ENCODE measurements at places on chromosomes 1 and 21. TPM values are rescaled to one million over a fixed set of nuclear protein-coding genes. Genes with fewer than 3 reads are reported as not detected.

The LHX8 gene
- polyA plus RNA-seq: 0.77 TPM

The SH3BGR gene
- polyA plus RNA-seq: 16.6 TPM

The OR2T29 gene
- polyA plus RNA-seq: not detected

DNA sequence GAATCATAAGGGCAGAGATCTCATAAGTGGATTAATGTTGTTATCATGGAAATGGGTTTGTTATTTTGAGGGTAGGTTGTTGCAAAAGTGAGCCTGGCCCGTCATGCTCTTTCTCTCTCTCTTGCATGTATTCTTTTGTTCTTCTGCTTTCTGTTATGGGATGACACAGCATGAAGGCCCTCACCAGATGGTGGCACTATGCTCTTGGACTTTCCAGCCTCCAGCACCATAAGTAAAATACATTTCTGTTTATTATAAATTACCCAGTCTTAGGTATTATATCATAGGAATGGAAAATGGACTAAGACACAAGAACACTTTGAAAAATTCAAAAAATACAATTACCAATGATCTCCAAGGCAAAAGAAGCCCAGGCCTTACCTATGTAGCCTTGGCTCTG, 676.1 kb downstream of the PTPRU start:
- no peaks in the 10 kb centered on the region for H3K27me3 ChIP-seq
- no peaks in the 10 kb centered on the region for H3K36me3 ChIP-seq
- no peak for DNase-seq
- no peak overlapping the region for H3K4me3 ChIP-seq
- no peak overlapping the region for H3K27ac ChIP-seq
- H3K4me1 ChIP-seq: no peaks in the 10 kb centered on the region

GRCh38 chr1:19769211-19769932, 30.3 kb downstream of the TMCO4 start:
- H3K4me3 ChIP-seq: no peak overlapping the region
- no peaks in the 10 kb centered on the region for H3K27me3 ChIP-seq
- DNase-seq: no peak
- H3K4me1 ChIP-seq: peaks cover 10% of the 10 kb centered on the region
- H3K36me3 ChIP-seq: no peaks in the 10 kb centered on the region

DNA sequence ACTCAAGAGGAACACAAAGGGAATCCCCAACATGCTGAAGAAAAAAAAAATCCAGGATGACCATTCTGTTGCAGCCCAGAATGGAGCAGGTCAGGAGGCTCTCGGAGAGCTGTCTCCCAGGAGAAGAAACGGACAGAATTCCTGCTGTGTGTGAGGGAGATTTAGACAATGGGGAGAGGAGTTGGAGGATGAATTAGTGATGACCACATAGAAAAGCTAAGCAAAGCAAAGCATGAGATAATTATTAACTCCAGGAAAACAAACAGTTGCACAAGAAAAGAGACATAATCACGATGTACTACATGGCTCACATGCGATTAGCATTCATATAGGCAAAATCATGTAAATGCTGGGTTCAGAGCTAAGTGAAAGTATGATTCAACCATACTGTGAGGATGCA, 61.1 kb upstream of the SMYD2 start:
- no peak overlapping the region for H3K27ac ChIP-seq
- H3K4me1 ChIP-seq: peaks cover 8% of the 10 kb centered on the region
- no peak for DNase-seq
- H3K27me3 ChIP-seq: peaks cover 8% of the 10 kb centered on the region
- H3K4me3 ChIP-seq: no peak overlapping the region

DNA sequence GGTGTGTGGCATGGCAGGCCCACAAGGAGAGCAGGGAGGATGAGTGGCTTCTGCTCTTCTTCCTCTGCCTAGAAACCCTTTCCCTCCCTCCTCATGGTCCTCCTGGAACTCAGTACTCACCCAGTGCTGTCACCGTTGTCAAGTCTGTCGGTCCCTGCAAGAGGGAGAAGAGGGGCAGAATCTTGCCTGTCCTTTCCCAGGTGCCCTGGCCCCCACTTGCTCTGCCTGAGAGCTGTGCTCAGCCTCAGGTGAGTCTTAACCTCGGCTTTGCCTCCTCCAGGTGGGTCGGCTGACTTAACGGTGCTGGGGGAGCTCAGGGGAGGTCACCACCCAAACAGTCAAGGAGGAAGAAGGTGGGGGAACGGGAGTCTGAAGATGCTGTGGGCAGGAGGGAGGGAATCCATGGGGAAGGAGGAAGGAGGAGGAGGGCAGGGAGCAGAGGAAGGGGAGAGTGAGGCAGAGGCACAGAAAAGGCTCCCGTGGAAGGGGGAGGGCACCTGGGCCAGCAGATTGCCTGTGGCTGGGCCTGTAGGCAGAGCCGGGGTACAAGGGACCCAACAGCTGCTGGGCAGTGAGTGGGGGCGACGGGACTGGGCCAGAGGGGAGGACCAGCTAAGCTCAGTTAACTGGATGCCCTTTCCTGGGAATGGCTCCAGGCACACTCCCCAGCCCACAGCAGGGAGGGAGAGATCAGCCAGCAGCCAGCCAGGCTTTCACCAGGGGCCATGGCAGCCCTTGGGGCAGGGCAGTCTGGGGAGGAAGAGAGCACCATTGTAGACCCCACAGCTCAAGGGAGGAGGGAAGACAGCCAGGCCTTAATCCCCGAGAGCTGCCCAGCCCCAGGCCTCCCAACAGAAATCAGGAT, 26.3 kb downstream of the CTNNBIP1 start:
- no peaks in the 10 kb centered on the region for H3K27me3 ChIP-seq
- no peak overlapping the region for H3K27ac ChIP-seq
- no peaks in the 10 kb centered on the region for H3K36me3 ChIP-seq
- DNase-seq: no peak
- H3K4me3 ChIP-seq: no peak overlapping the region

DNA sequence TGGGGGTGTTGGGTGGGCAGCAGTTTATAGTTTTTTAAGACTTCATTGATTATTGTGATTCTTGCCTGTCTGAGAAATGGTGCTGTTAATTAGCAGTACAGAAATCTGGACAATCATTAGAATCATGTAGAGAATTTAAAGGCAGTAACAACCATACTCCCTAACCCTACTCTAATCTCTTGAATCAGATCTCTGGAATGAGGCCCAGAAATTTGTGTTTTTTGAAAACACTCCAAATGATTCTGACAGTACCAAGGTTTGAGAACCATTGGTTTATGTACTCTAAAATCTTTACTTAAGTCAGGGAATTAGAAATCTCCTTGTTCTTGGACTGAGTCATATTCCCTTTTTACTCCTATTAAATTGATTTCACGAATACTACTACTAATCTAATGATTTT, 24.0 kb downstream of the FNBP1L start:
- H3K4me1 ChIP-seq: peaks cover 31% of the 10 kb centered on the region
- no peaks in the 10 kb centered on the region for H3K36me3 ChIP-seq

- DNase-seq: peak; percentile 48
- H3K4me3 ChIP-seq: peak overlapping the region; percentile 20
- peaks cover 34% of the 10 kb centered on the region for H3K4me1 ChIP-seq
- H3K36me3 ChIP-seq: no peaks in the 10 kb centered on the region
- no peak overlapping the region for H3K27ac ChIP-seq
- 0 out of 2 replicates have a peak, but pooled peaks cover 9% of the 10 kb centered on the region for H3K27me3 ChIP-seq
Measured at GRCh38 chr1:110243574-110243973, 33.5 kb downstream of the KCNC4 start.

DNA sequence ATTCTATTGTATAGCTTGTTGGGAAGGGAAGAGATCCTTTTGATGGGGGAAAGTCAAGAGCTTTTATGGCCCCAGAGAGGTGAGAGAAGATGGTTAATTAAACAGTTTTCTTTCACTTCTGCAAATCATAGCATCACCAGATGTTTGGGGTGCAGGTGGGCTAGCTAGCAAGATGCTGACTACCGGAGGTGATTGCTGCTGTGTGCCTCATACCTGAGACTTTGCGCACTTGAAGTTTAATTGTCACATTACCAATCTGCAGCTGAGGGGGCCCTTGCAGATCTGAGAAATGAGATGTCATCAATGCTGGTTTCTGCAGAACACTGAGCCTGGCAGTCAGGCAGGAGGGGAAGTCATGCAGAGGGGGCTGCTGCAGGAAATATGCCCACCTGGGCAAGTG, 73.9 kb downstream of the SNRPE start:
- no peak overlapping the region for H3K4me3 ChIP-seq
- no peak for DNase-seq
- no peaks in the 10 kb centered on the region for H3K27me3 ChIP-seq
- no peaks in the 10 kb centered on the region for H3K36me3 ChIP-seq
- no peaks in the 10 kb centered on the region for H3K4me1 ChIP-seq

GRCh38 chr1:201459775-201460174, 9.2 kb downstream of the PHLDA3 start:
- H3K4me1 ChIP-seq: peaks cover 13% of the 10 kb centered on the region
- H3K27ac ChIP-seq: no peak overlapping the region
- no peak overlapping the region for H3K4me3 ChIP-seq
- no peaks in the 10 kb centered on the region for H3K27me3 ChIP-seq

GRCh38 chr1:186236921-186237320, 138.1 kb downstream of the TPR start:
- no peak overlapping the region for H3K27ac ChIP-seq
- no peaks in the 10 kb centered on the region for H3K27me3 ChIP-seq
- no peaks in the 10 kb centered on the region for H3K36me3 ChIP-seq
- DNase-seq: no peak
- H3K4me1 ChIP-seq: no peaks in the 10 kb centered on the region

- H3K4me3 ChIP-seq: no peak overlapping the region
- no peaks in the 10 kb centered on the region for H3K36me3 ChIP-seq
- H3K27ac ChIP-seq: no peak overlapping the region
- peak; percentile 46 for DNase-seq
- H3K27me3 ChIP-seq: no peaks in the 10 kb centered on the region
Measured at GRCh38 chr1:228308628-228309325, 97.9 kb downstream of the TRIM11 start.

GRCh38 chr1:67169496-67169895, 3.2 kb downstream of the IL23R start:
- no peaks in the 10 kb centered on the region for H3K36me3 ChIP-seq
- H3K4me3 ChIP-seq: no peak overlapping the region
- no peaks in the 10 kb centered on the region for H3K4me1 ChIP-seq
- H3K27me3 ChIP-seq: no peaks in the 10 kb centered on the region
- no peak overlapping the region for H3K27ac ChIP-seq

DNA sequence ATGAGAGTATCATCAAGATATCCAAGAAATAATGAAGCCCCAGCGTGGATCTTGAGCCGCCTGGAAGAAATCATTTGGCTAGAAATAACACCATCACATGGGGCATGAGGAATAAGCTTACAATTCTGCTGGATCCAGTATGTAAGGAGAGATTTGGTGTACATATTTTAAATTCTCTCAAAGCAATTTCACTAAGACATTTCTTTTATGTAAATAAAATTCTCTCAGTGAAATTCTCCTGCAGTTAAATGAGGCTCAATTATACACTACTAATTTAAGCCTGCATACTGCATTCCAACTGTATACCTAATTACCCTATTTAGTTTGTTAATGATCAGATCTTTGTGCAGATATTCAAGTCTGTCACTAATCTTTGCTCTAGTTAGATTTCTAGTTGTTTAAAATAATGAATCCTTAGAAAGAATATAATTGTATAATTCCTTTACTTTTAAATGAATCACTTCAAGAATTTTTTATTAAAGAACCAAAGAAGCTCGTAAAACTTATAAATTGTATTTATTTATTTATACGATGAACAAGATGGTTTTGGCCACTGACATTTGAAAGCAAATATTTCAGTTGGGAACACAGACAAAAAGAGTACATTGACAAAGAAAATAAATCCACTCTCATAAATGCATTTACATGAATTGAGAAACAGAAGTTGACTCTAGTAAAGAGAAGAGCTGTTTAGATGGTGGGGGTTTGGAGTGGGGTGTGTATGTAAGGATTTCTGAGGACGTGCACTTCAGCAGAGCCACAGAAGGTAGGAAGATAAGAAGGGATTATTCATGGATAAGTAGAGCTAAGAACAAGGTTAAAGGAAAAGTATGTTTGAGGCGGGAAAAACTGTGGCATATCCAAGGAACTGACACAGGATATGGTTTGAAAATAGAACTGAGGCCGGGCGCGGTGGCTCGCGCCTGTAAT, 466.8 kb downstream of the DSCAM start:
- H3K4me1 ChIP-seq: no peaks in the 10 kb centered on the region
- H3K27ac ChIP-seq: no peak overlapping the region
- no peaks in the 10 kb centered on the region for H3K27me3 ChIP-seq
- DNase-seq: no peak
- H3K4me3 ChIP-seq: no peak overlapping the region
